ENCODE measurements at places on chromosomes 1 and 21.

- no peak for DNase-seq
Observed at GRCh38 chr1:211738691-211739301, 63.4 kb upstream of the NEK2 start.

- no peak for DNase-seq
Observed at GRCh38 chr1:94608142-94608851, 66.7 kb upstream of the F3 start.

- no peak for DNase-seq
Observed at GRCh38 chr1:10339815-10340214, 59.0 kb upstream of the PGD start.

DNA sequence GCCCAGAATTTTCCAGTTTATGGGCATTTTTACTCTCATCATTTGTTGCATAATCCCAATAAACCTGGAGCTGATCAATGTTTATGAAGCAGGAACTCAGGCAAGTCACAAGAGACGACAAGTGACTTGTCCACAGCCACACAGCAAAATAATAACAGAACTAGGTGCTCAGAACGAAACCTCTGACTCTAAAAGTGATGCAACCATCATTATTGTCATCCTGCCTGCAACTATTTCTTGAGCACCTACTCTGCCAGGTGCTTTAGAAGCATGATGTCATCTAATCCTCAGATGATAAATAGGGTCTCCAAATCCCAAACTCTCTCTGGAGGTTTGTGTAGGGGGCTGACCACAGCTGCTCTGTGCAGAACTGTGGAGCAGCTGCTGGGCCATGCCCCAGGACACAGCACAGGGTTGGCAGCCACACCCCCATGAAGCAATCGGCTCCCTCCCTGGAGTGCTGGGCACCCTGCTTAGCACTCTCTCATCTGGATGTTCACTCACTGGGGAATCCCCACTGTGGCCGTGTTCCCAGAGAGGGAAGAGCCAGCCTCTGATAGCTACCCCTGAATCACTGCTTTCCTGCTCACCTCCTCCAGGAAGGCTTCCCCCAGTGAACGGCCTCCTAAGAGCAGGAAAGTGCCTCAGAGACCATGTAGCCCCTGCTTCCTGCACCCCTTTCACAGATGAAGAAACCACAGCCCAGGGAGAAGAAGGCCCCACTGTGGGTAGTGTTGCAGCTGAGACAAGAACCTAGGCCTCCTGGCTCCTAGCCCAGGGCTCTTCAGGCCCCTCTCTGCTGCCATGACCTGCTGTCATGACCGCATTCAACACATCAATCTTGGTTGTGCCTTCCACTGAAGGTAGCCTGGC, 2.1 kb downstream of the TTC22 start:
- DNase-seq: no peak

DNA sequence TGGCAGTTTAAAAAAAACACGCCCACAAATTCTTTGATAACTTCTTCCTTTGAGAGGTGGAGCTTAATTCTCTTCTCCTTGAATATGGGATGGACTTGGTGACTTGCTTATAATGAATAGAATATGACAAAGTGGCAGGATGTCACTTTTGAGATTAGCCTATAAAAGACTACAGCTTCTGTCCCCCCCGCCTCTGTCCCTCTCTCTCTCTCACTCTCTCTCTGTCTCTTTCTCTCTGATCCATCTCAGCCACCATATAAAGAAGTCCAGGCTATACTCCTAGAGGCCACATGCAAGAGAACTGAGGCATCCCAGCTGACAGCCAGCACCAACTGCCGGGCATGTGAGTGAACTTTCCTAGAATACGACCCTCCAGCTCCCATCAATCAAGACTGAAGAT, 7.7 kb upstream of the DMBX1 start:
- DNase-seq: no peak

DNA sequence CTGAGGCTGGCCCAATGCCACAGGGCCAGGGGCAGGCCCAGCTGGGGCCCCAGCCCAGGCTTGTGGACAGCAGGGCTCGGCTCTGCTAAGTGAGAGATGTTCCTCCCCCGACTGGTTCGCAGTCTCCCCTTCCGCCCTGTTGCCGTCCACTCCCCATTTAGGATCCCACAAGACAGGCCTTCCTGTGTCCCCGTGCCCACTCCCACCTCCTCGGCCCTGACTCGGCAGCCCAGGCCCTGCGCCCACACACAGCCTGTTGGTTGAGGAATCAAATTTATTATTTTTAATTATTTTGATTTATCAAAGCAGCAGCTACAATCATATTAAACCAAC, 78.4 kb downstream of the CASZ1 start:
- DNase-seq: no peak

DNA sequence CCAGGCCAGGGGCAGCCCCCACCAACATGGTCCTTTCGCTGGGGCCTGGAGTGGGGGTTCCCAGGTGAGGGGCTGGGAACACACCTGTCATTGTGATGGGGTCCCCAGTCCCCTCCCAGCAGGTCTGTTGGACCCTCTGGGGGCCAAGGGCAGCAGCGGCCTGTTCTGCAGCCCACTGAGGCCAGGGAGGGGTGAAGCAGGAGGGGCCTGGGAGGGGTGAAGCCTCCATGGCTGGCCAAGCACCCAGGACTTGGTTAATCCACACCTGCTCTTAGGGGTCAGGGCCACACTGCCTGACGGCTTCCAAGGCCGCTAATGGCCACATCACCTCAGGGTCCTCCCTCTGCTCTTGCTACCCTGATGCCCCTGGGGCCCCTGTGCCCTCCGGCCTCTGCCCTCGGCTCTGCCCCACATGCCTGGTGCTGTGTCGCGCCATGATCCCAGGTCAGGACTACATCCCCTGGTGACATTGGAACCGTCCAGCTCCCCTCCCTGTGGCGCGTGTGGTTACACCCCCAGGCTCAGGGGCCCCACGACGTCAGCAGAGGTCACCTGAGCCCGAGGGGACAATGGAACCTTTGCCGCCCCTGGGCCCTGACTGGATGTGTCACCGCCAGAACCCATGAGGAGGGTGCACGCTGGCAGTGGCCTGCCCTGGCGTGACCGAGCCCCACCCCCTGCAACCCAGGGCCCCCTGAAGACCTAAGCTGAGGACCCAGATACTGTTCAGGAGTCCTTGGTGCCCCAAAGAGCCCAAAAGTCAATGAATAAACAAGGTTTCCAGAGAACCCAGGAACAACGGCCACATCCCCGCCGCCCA, 7.0 kb downstream of the TNFRSF18 start:
- no peak for DNase-seq

- DNase-seq: no peak
Observed at GRCh38 chr1:81430955-81431623, 369.6 kb upstream of the ADGRL2 start.

- no peak for DNase-seq
Observed at GRCh38 chr1:220453371-220453770, 74.6 kb upstream of the MARK1 start.

GRCh38 chr1:27603309-27603680, 649 bp downstream of the AHDC1 start:
- DNase-seq: no peak

DNA sequence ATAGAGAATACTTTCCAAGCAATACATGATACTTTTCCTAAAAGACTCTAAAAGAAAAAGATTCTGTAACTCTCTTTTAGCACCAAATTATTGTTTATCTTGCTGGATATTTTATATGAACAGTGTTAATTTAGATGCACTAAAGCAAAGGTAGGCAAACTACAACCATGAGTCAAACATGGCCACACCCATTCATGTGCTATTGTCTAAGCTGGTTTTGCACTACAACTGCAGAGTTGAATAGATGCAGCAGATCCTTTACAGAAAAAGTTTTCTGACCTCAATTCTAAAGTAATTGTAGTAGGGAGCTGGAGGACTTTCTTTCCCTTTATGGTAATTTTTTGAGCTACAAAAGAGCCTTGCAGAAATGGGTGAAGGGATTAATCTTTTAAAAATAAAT, 19.4 kb downstream of the BLZF1 start:
- no peak for DNase-seq

DNA sequence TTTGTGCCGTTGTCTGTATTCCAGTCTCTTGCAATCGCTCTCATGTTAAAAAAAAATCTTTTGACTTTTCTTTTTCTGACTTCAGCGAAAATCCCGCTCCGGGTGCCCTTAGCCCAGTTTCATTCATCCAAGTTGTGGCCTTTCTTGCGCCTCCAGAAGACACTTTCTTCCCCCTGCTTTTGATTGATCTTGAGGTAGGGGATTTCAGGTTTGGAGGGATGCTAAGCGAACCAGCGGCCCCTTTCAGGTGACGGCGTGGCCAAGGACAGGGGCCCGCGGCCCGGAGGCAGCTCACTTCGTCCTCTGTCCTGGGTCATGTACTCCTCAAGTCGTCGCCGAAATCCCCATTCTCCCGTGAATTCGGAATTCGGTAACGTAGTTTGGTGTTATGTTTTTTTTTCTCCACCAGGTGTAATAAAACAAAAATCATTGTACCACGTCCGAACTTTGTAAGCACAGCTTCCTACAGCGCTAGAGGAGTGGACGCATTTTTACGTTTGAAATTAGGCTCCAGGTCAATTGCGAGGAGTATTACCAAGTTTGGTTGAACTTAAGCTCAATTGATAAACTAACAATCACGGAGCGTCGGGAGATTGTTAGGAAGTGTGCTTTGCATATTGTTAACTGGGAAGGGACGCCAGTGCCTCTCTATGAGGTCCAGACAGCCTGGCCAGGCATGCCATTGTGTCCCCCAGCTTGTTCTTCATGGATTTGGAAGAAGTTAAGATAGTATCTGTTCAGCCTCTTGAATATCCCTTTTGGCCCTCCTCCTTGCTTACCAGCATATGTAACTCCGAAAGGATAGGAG, 1.1 kb downstream of the MRPS6 start:
- DNase-seq: no peak

DNA sequence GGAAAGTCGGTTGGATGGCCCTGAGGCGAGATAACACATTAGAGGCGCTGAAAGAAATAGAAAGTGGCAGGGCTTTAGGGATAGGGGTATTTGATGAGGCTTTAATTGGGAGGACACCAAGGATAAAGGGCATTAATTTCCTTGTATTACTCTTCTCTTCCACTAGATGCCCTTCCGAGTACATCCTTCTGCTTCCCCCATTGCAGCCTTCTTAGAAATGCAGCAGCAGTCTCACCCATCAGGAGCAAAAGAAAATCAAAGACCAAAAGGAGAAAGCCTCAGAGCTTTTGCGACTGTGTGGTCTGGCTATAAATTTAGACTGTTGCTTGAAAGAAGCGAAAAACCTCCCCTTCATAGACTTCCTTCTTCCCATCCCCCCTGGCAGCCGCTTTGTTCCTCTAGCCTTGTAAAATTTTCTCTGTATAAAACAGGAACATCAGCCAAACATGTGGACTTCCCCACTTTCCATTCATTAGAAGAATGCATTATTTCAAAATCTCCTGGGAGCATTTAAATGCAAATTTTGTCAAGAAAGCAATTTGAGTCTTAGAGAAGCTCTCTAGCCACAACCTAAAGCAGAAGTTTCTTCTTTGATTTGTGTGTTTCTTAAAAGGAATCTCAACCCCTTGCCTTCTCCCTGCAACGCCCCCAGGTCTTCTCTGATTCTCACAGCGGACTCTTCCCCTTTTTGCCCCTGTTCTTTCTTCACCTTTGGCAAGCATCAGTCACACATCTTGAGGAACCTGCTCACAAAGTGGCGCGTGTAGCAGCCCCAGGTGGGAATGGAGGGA, 76.6 kb downstream of the NDUFS5 start:
- DNase-seq: no peak

GRCh38 chr1:7482772-7483495, 288.2 kb upstream of the VAMP3 start:
- DNase-seq: no peak

DNA sequence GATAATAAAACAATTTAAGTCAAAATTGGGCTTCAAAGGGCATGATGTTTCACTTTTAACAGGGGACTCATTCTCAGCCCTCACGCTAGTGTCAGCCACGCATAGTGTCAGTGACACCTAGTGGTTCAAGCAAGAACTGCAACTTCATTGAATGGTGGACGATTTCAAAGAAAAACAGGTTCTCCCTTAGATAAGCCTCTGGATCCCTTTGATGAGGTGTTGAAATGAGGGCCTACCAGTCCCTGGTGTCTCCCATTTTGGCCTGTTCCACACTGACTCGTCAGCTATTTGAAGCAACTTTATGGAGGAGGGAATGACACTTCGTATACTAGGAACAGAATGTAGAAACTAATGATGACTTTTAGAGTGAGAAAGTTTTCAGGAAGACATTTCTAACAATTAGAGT, 56.2 kb downstream of the FCRL5 start:
- no peak for DNase-seq

DNA sequence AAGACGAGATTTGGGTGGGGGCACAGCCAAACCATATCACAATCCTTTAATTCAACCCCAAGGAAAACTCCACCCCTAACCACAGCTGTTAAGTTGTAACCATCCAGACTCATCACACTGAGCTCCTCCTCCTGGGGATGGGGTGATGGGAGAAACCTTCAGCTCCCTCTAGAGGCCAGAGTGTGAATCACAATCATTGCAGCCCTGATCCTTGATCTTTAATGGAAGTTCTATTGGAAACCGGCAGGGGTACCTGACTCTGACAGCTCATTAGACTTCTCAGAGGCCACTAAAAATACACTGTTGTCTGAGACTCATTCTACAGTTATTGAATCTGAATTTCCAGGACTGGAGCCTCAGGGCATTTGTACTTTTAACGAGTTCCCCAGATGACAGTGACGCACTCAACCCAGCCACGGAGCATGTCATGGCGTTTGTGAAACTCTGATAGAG, 127.2 kb downstream of the IGSF21 start:
- DNase-seq: no peak

- DNase-seq: no peak
Observed at GRCh38 chr1:162390396-162391185, 9.1 kb downstream of the C1orf226 start.

DNA sequence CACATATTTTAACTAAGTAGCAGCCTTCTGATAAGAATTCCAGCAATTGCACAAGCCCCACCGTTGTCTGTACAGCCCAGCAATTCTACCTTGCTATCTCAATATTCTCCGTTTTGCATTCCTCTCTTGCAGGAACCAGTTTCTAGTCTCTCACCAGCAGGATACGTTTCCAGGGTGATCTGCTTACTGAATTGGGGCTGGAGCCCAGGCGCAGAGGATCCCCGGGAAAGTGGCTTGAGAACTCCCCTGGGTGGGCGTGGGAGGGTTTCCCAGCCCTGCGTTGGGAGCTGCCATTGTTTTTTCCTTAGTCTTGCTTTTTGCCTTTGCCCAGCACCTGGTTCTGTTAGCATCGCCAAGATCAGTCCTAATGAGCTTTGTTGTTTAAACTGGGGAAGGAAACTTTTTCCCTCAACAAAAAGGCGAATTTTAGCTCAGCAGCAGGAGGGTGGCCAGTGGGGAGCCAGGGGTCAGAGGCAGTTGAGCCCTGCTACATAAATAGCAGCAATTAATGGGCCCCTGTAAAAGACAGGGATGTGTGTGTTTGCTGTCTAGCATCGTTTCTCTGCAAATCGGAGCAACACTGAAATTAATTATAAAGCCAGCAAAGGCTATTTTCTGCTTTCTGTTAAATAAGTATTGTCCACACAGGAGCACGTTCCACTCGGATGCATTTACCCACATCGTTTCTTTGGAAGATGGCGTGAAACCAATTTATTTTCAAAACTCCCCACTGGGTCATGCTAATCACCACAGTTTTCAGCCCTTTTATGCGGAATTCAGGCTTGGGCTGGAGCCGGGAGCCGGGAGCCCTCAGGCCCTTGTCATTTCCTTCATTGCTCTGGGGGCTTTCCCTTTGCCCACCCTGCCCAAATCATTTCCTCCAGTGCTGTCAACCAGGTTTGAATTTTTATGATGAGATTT, 36.6 kb downstream of the HUNK start:
- no peak for DNase-seq

GRCh38 chr1:175472464-175472863, 270.9 kb downstream of the TNR start:
- DNase-seq: no peak
